CD4-positive, alpha-beta T cell treated with Interleukin-6 at 100 ng/mL for 8 hours (primary cell): ENCODE measurements at places on chromosomes 2 and 18.

GRCh38 chr2:232388324-232388891 lies 9.9 kb downstream of the ALPP start:
- DNase-seq = no peak

DNA sequence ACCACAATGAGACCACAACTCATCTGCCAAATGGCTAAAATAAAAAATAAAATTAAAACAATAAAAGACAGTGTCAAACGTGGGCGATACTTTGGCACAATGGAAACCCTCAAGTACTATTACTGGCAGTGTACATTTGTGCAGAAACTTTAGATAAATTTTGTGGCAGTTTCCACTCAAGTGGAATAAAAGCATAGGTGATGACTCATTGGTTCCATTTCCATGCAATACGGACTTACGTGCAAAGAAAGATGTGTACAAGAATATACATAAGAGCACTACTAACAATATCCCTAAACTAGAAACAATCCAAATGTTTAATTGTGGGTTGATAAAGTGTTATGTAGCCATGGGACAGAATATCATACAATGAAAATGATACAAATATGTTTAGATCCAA lies 259.0 kb upstream of the HNMT start:
- DNase-seq = no peak

DNA sequence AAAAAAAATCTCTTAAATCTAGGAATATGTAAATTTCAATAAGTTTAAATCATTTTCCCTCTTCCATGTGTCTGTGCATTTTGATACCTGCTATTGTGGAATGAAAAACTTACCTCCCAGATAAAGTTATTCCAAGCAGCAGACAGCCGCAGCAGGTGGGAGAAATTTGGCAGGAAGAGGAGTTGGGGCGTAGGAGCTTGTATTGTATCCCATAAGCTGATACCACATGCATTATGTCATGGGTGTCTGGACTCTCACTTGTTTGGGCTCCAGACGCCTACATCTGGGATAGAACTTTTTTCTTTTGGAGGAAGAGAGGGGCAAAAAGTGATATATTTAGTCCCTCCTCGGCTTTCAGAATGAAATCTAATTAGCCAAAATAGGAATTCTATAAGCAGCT lies 59.3 kb upstream of the TCF4 start:
- DNase-seq = no peak

- DNase-seq = no peak
These were observed 69.8 kb upstream of the WIPF1 start for GRCh38 chr2:174667250-174667860.

- DNase-seq = no peak
These were observed 181.3 kb downstream of the INHBB start for GRCh38 chr2:120526997-120527945.

GRCh38 chr2:177207101-177207500 lies 5.5 kb upstream of the HNRNPA3 start:
- no peak for DNase-seq

GRCh38 chr18:59446012-59446411 lies 86.9 kb upstream of the LMAN1 start:
- no peak for DNase-seq

DNA sequence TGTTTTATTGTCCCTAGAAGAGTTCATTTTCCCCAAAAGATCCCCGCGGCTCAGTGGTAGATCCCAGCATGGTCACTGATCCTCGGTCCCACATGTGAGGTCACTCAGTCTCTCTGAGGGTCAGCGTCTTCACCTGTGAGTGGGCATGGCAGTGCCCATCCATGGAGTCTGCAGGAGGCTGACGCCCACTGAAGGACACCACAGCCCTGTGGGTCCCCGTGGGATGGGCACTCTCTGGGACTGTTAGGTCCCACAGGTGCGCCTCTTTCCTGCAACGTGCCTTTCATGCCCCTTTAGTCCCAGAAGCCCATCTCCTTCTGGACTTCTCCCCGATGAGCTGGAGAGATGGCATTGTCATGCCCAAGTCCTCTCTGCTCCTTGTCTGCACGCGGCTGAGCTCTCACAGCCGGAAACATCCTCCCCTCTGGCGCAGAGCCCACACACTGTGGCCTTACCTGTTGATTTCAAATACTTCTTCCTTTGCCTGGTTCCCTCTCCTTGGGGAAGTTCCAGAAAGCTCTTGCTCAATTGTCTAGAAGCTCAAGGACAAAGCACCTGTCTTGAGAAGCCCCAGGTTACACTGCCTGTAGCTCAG lies 75.9 kb downstream of the PTGR3 start:
- no peak for DNase-seq
